ENCODE measurements at places on chromosomes 6 and 20.
A peak's percentile ranks its signal among the peaks of the same experiment; 100 is the strongest.

DNA sequence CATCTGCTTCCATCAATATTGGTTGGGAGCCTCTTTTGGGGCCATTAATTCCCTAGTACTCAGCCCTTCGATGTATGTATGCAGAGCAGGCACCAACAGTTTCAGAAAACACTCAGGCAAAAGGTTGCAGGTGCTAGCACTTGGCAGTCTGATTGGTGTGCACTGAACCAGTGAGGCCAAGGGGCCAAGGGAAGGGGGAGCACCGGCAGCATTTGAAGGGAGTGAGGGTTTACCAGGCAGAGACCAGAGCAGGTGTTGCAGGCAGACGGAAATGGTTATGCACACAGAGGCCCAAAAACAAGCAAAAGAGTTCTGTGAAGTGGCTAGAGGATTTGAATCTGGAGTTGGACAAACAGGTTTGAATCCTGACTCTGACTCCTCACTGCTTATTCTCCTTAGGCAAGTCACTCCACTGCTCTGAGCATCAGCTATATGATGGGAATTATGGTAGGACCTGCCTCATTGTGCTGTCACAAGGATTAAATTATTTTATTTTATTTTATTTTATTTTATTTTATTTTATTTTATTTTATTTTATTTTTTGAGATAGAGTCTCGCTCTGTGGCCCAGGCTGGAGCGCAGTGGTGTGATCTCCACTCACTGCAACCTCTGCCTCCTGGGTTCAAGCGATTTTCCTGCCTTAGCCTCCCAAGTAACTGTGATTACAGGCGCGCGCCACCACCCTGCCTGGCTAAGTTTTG is 58.1 kb upstream of the SHLD1 start:
- DNase-seq, result no peak

- DNase-seq, result no peak
Measured at GRCh38 chr6:144847916-144848315, 562.8 kb downstream of the UTRN start.

DNA sequence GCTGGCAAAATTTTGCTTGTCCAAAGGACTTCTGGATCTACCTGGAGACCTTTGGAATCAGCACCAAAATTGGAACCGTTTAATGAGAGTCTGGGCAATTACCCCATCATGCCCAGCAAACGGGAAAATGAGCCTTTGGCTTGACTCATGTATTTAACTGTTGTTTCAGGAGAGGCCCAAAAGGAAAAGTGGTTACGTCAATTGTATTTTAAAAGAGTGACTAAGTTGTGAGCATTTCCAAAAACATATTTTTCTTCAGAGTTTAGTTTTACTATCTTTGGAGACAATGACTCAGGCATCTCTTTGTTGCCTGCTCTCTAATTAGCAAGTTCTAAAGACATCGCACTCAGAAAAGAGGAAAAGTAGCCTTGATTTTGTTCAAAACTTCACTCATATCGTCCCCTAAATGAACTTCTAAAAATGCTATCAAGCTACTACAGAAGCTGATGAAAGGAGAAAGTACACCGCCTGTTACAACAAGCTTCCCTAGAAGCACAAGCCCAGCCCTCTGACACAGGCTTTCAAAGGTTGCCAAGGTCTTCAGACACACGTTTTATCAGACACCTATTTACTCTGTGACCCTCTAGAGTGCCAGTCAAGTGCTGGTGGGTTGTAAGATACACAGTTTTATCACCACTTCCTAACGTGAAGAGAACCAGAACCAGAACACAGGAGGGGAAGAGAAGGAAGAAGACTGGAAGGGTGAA is 146.2 kb downstream of the TBX18 start:
- DNase-seq, result peak; percentile 40

- no peak for DNase-seq
Measured at GRCh38 chr6:45927421-45928320, 88.0 kb downstream of the CLIC5 start.

DNA sequence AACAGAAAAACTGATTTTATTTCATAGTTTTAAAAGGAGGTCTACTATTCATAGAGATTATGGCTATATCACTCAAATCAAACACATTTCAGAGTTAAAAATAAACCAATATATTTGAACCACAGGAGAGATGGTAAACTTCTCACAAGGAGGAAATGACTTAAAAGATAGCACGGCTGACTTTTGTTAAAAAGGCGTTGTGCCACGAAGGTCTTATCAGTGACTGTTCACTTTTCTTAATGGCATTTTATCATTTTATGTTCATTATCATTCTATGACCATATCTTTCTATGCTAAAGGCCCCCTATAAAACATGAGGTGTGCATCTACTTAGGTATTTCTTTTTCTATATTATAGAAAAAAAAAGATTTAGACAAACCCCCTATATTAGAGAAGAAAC is 19.6 kb downstream of the ELOVL4 start:
- DNase-seq, result no peak

DNA sequence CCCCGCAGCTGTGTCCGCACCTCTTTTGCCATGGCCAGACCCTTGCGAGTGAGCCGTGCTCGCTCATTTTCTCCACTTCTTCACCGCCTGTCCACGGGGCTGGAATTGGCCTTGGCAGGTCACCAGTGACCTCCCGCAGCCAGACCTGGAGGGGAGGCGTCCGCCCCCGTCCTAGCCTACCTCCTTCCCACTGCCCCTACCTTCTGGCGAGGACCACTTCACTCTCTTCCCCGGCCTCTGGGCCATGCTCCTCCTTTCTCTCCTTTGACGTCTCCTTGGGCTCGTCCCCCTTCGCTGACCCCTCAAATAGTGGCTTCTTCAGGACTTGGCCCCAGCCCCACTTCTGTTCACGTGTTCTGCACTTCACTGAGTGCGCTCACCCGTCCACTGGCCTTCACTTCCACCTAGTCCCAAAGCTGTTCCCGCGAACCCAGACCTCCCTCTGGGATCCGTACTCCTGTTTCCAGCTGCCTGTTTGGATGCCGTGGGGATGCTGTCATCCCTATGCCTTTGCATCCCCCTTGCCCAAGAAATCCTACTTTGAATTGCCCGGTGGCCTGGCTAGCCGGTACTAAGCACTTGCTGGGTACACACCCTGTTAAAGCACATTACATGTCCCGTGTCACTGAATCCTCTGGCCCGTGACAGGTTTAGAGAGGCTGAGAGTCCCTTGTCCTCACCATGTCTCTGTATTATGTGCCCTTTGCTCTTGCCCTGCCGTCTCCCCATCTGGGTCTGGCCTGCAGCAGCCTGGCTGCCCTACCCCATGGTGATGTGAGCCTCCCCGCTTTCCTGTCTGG is 33.0 kb downstream of the SPATA2 start:
- no peak for DNase-seq

- DNase-seq, result no peak
Measured at GRCh38 chr6:17054647-17055046, 47.2 kb upstream of the STMND1 start.

- no peak for DNase-seq
Measured at GRCh38 chr20:57514273-57514751, 10.6 kb downstream of the CTCFL start.

GRCh38 chr20:48818481-48818987 is 9.3 kb downstream of the PREX1 start:
- no peak for DNase-seq

DNA sequence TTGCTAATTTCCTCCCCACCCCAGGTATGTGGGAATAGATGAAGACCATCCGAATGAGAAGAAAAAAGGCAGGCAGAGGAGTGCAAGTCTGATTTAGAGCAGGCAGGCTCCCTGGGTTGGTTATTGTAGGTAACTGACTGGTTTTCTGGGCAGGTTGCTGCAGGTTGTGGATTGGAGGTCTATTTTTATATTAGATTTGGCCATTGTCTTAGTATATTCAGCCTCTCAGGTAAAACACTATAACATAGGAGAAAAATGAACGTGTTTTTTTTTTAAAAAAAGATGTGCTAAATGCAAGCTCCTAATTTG is 492 bp upstream of the TBC1D7 start:
- DNase-seq, result no peak

GRCh38 chr6:168355716-168356522 is 36.3 kb upstream of the DACT2 start:
- no peak for DNase-seq

DNA sequence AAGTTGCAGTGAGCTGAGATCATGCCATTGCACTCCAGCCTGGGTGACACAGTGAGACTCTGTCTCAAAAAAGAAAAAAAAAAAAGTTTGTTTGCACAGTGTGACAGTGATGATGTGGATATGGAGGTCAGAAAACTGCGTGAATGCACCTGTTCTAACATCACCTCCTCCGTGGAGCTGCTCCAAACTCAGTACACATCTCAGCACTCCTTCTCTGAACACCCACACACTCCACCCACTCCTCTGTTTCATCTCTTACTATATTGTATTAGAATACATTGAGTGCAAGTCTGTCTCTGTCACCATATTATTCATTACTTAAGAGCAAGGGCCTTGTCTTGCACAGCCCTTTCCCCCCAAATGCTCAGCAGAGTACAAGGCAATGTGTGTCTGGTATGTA is 51.5 kb upstream of the ENPP4 start:
- DNase-seq, result no peak

DNA sequence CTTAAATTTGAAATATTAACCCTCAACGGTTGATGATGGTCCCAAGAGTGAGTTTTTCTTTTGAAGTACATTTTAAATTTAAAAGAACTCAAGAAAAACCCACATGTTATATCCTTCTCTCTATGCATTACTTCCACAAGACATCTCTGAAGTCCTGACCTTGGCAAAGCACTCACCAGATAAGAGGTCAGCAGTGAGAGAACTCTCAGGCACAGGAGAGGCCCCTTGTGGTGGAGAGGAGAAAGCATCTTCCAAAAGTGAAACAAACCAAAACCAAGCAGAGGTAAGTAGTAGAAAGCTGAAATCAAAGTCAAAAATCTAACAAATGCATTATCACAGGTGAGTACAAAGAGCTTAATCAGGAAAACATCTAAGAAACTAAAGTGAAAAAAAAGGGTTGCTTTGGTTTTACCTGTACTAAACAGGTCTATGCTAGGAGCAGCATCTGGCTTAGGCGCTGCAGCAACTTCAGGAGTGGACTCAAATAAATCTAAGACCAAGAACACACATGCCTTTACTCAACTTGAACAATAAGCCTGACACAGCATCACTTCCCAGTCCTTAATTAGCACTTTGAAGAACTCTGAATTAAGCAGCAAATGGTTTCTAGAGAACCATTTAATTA is 80.5 kb downstream of the PRSS35 start:
- DNase-seq, result no peak

- DNase-seq, result no peak
Measured at GRCh38 chr20:35991142-35991771, 22.9 kb downstream of the CNBD2 start.

DNA sequence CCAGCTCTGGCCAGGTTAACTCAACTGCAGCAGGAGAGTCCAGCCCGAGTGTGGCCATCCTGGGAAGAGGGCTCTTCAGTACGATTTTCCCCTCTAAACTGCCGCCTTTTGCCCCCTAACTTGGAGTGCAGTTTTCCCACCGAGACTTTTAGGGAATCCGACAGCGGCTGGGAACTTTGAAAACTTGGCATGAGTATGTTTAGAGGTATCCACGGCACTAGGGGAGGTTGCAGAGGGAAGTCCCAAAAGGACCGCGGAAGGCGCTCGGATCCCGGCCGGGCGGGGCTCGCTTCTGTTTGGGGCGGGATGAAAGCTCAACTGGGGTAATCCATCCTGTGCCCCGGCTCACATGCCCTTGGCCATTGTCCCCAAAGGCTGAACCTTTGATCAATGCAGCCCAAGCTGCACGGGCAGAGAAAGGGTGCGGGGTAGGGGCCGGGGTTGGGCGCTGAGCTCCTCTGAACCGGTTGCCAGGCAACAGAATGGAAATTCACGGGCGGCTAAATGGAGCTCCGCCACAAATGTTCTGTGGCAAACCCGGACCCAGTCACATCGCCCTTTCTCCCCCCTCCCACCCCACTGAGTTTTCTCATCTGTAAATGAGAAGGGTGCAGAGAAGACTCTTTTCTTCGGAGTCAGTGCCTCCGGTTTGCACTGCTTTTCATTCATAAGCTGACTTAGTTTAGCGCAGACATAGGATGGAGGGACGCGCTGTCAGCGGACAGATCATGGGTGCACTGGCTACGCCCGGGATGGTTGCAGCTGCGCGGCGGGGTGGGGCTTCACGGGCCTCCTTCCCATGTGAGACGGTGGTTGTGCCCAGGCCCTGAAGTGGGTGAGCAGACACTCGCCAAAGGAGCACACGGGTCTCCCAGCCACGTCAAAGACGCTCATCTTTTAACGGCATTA is 2.3 kb downstream of the BMP6 start:
- no peak for DNase-seq

DNA sequence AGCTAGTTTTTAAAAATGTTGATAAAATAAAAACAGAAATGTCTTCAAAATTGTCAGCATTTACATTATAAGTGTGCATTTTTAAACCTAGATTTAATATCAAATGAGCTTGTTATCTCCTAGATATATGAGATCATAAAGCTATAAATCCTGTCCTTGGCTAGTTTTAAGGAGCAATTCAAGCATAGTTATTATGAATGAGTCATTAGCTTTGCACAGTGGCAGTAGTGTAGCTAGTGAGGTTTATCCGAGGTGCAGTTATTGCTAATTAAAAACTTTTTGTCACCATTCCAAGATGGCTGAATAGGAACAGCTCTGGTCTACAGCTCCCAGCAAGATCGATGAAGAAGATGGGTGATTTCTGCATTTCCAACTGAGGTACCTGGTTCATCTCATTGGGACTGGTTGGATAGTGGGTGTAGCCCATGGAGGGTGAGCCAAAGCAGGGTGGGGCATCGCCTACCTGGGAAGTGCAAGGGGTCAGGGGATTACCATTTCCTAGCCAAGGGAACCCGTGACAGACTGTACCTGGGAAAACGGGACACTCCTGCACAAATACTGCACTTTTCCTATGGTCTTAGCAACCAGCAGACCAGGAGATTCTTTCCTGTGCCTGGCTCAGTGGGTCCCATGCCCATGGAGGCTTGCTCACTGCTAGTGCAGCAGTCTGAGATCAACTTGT is 108.8 kb upstream of the SYNCRIP start:
- no peak for DNase-seq

Measured in HS-27A (cell line).